ENCODE measurements at places on chromosomes 2 and 18.

GRCh38 chr2:1588051-1588977 is 156.0 kb downstream of the PXDN start:
- DNase-seq = no peak

- no peak for DNase-seq
These were observed 133.5 kb upstream of the CDCA7 start for GRCh38 chr2:173221132-173221695.

GRCh38 chr2:27803046-27803445 is 31.5 kb downstream of the MRPL33 start:
- no peak for DNase-seq

- DNase-seq = no peak
These were observed 502.1 kb upstream of the TMEFF2 start for GRCh38 chr2:192696857-192697256.

- DNase-seq = no peak
These were observed 50.0 kb downstream of the CPO start for GRCh38 chr2:206989311-206989710.

DNA sequence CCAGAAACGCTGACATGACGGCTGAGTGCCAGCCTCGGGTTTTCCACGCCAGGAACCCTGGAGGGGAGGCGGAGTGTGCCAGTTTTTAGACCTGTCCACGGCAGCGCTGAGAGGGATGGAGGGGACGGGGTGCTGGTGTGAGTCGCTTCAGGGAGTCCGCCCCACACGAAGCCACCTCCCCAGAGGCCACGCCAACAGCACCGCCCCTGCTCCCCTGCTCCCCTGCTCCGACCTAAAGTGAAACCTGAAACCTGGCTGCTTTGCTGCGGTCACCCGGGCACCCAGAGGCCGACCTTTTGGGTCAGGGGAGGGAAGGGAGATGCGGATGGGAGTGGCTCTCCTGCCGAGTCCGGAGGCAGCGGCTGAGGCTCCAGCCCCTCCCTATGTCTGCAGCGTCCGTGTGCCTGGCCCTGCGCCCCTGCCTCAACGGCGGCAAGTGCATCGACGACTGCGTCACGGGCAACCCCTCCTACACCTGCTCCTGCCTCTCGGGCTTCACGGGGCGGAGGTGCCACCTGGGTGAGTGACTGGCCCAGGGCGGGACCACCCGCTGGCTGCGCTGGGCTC is 38.1 kb downstream of the SNED1 start:
- DNase-seq = no peak

DNA sequence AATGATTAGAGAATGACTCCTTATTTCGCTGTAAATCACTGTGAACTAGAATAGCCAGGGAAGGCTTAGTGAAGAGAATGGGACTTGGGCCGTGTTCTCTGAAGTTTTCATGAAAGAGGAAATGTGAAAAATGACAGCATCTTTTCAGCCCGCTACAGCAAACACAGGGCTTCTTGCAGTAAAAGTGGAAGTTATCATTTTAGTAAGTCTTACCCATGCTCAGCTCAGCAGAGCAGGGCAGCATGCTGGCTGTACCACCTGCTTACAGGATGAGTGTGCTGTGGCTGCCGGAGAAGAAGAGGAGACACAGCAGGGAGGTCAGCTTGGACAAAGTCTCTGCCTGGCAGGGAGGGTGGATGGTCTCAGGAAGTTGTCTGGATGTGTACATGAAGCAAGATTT is 300.7 kb upstream of the DLGAP1 start:
- DNase-seq = no peak
